ENCODE measurements at places on chromosomes 11 and 22.

- no peak for DNase-seq
Observed at GRCh38 chr22:41544671-41545476, 604 bp upstream of the POLR3H start.

- DNase-seq = no peak
Observed at GRCh38 chr11:31702966-31703365, 108.2 kb downstream of the PAX6 start.

DNA sequence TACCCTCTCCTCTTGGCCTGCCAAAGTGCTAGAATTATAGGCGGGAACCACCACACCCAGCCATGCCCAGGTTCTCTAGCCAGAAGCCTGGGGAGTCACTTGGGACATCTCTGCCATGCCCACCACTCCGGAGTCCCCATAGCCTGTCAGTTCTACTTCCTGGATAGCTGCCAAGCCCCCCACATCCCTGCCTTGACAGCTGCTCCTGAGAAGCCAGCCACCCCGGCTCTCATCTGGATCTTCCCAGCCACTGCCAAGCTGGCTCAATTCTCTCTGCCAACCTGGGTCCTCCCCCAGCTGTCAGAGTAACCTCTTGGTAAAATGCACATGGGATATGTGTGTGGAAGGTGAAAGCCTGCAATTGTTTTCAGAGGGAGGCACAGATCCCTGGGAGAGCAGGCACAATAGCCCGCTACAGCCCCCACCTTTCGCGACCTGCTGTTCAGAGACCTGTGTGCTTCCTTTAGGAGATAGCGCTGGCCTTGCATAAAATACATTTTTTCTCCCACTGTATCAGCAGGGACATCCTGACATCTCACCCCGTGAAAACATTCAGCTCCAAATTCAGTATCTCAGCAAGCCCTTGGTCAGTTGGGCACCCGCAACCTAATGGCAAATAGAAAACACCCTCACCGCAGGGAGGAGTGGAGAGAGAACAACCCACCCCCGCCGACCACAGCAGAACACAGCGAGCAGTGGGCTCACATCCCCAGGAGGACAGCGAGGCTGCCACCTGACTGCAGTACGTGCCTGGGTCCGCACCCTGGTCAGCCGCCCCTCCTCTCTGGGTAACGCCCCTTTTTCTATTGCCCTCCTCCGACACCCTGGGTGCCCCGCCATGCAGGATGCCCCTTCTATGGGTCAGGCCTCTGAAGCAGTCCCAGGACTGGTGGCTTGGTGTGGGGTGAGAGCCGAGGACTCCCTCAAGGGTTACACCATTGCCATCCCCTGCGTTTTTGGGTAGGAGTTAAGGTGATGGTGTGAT lies 1342.2 kb downstream of the BRD1 start:
- DNase-seq = no peak

- no peak for DNase-seq
Observed at GRCh38 chr22:28647216-28647615, 32.4 kb downstream of the TTC28 start.
